Stimulated activated CD4-positive, alpha-beta T cell treated with anti-CD3 and anti-CD28 coated beads, TNF-alpha, amount 100 ng/mL, for 24 hours (primary cell): ENCODE measurements at places on chromosomes 12 and 14.

DNA sequence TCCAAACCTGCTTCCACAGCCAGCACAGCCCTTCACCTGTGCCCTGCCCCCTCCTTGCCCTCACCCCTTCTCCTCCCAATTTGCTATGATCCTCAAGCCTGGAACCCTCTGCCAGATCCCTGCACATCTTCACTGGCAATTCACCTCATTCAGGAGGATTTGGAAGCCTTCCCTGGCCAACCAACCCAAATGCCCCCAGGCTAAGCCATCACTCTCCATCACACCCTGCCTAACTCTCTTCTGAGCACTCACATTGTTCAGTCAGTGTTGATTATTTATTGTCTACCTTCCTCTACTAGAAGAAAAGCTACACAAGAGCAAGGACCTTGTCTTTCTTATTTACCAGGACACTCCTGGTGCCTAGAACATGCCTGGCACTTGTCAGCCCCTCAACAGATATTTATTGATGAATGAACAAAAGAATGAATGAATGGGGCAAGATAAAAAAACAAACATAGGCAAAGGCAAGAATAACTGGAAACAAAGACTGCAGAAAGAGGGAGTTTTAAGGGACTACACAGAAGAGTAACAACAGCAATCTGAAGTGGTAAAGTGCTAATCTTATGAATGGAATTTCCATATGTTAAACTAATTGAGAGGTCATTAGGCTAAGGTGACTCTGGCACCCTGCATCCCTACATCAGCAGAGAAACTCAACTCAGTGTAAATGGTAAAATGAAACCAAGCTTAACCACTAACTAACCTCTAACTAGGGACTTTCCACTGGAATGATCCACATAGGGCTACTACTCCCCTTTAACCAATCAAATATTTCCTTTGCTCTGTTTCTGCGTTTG, 33.4 kb downstream of the TMTC1 start:
- DNase-seq: no peak

DNA sequence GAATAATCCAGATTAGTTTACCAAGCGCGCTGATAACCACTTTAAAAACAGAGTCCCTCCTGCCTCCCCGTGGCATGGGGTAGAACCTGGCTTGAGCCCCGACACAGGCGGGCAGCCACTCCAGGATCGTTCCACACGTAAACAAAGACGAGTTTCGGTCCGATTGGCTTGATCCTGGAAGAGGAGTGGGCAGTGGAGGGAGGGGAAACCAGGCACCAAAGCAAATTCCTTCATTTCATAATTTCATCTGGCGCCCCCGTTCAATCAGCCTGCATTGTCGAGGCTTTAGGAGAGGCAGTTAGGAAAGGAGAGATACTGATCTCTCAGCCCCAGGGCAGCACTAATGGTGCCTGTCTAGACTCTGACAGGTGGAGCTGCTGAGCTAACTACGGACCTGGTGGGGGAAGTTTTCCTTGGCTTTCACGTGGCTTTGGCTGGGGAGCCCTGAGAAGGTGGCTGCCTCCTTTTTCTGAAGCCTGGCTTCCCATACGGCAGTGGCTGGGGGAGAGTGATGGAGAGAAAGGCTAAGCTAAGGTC, 751 bp upstream of the GPRC5A start:
- DNase-seq: peak; percentile 16

- no peak for DNase-seq
Measured at GRCh38 chr14:21874167-21874566, 200.5 kb upstream of the OR4E1 start.

GRCh38 chr12:118494776-118495175, 118.4 kb downstream of the SUDS3 start:
- no peak for DNase-seq

GRCh38 chr14:70130482-70130881, 58.3 kb downstream of the SLC8A3 start:
- no peak for DNase-seq

DNA sequence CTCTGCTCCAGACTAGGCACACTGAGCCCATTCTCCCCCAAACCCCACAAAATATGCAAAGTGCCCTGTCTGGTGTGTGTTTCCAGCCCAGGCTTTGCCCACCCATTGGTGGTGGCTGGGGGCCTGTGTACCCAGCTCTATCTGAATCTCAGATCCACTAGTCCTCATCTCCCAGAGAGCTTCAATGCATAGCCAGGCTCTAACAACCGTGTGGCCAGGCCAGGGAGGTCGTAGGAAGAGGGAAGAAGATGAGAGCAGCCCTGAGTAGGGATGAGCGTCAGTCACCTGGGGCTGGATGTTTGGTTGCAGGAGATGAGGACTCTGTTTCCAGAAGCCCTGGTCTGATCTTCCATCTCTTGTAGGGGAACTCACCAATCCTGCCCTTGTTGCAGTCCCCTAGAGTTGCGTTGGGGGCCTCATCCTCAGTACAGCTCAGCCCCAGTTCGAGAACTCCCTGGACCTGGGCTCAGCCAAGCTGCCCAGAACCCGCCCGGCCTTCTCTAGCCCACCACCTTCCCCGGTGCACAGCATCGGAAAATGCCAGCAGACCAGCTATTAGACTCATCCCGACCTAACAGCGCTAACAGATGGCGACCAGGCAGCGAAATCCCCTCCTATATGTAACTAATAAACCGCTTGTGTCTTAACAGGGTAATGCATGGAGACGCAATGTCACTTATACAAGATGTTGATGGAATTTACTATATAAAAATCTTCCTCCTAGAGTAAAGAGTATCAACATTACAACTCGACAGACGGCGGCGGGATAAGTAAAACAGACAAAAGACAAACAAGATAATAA, 3.2 kb upstream of the LHX5 start:
- DNase-seq: no peak

DNA sequence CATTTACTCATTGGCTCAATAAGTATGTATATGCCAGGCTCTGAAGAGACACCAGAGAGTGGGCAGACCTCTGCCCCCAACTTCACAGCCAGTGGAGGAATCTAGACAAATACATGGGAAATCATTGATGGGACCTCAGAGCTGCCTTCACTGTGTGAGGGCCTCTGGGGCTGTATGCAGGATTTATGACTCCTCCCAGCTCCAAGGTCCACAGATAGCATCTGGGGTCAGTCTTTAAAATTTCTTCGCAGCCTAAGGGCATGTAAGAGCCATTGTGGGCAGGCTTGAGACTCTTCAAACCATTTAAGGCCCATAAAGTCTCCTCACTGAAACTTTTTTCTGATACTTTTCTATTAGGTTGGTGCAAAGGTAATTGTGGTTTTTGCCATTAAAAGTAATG, 125.5 kb downstream of the SPTSSA start:
- no peak for DNase-seq

DNA sequence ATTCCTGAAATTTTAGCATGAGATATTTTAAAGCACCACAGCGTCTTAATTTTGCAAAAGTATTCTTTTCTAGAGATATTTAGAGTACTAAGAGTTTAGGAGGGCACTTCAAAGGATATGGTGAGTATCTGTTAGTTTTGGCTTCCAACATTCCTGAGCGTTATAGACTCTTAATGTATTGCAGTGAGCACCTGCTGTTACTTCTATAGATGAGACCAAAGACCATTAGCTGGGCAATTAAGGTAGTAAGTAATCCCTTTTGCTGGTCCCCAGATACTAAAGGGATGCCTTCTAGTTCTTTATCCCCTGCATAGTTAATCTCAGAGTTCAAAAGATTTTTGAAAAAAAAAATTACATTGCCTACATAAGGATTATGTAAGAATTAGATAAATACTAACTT, 975.6 kb downstream of the GALC start:
- DNase-seq: no peak

GRCh38 chr12:114992443-114992842, 308.5 kb upstream of the TBX3 start:
- no peak for DNase-seq

DNA sequence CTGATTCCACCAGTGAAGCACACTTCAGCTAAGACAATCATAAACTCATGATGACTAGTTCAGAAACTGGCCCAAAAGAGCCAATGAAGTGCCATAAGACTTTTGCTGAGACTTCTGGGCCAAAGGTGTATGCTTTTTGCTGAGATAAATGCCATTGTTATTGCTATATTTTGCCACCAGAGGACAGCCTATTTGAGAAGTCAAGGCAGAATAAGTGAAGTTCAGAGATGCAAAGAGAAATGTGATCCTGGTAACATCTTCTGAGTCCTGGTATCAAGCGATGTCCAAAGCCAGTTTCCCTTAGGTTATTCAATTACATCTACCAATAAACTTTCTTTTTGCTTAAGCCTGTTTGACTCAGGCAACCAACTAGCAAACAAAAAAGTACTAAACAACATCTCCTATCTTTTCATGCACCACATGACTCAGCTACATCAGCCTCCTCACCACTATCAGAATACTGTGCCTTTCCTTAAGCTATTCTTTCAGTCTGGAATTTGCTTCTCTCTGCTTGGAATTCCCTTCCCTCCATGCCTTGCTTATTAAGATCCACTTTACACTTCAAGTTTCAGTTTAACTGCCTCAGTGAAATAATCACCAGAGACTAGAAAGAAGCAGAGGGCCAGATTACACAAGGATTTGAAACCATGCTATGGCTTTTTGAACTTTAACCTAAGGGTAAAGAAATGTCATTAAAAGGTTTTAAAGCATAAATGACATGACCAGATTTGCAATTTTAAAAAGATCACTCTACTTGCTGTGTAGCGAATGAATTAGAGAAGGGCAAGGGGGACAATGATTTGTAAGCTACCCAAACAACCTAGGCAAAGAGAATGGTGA, 14.0 kb downstream of the CRY1 start:
- DNase-seq: no peak

GRCh38 chr14:39006721-39007410, 96.2 kb downstream of the SEC23A start:
- DNase-seq: no peak

GRCh38 chr12:19639781-19640415, 200.6 kb downstream of the AEBP2 start:
- DNase-seq: no peak

- DNase-seq: no peak
Measured at GRCh38 chr12:52644078-52644415, 8.0 kb downstream of the KRT2 start.

GRCh38 chr14:75383721-75384120, 44.1 kb upstream of the JDP2 start:
- no peak for DNase-seq

DNA sequence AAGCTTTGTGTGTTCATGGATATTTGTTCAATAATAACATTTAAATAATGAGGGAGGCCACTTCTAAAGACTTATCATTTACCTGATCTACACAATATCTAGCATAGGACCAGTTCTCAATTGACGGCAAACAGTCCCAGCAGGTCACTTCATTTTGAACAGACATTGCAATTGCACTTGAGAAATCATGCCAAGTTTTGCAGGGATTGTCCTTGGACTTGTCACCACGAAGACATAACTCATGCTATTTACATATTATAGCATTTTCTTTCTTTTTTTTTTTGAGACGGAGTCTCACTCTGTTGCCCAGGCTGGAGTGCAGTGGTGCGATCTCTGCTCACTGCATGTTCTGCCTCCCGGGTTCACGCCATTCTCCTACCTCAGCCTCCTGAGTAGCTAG, 34.5 kb upstream of the BICD1 start:
- no peak for DNase-seq

- DNase-seq: no peak
Measured at GRCh38 chr14:103456167-103456835, 66.3 kb downstream of the CKB start.
